ENCODE measurements at places on chromosomes 13 and 19. TPM values are rescaled to one million over a fixed set of nuclear protein-coding genes. Genes with fewer than 3 reads are reported as not detected.

DNA sequence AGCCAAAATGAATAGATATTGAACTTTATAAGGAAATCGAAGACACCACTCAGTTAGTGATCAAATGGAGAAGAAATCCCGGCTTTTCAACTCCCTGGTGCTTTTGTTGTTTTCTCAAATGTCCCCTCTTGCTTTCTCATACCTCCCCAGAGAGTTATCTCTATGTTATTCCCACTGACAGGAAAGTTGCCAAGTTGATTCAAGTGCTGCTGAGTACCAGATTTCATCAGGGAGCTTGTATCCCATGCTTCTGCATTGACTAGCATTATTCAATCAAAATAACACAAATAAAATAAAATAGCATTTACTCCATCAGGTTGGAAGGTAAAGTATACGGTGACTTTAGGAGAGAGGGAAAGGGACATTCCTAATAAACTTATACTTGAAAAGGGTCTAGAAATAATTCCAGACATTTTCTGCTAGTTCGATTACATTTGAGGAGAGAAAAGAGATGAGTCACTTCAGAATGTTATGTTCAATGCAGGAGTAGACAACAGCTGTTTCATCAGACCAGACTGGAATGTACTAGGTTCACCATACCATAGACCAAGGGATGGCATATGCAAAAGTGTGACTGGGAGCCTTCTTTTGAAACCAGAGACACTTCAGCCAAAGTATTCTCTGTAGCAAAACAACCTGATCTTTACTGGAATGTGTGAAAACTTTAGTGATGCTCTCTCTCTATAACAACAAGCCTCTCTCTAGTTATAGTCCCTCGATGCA lies 397.8 kb downstream of the FGF14 start:
- DNase-seq = no peak

DNA sequence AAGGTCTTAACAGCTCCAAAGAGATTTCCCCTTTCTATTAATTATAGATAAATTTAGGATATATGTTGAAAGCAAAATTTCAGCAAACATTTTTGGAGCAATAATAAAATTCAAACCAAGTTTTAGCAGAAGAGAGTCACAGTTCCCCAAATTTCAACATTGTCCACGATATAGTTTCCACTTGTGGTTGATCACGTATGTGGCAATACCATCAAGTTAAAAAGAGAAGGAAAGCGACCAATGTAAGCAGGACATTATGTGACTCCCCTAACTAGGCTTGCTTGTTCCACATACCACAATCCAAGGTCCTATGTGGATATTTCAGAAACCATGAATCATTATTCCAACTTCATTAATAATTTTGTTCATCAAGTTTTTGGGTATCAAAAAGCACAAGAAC lies 52.8 kb downstream of the ELF1 start:
- no peak for DNase-seq

- no peak for DNase-seq
Observed at GRCh38 chr19:14603990-14604387, 21.1 kb downstream of the CLEC17A start.

DNA sequence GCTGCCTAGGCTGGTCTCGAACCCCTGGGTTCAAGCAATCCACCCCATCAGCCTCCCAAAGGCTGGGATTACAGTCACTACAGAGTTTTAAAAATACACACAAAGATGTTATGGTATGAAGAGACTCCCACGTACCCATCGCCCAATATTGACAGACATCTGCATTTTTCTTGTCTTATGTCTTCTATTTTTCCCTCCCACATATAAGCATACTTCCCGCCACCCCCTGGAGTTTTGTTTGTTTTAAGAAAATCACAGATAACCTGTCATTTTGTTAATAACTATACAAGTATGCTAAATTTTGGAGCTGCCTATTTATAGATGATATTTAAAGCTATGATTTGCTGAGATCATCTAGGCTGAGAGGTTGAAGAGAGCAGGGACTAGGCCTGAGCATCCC lies 6.2 kb upstream of the SMG9 start:
- DNase-seq = no peak

DNA sequence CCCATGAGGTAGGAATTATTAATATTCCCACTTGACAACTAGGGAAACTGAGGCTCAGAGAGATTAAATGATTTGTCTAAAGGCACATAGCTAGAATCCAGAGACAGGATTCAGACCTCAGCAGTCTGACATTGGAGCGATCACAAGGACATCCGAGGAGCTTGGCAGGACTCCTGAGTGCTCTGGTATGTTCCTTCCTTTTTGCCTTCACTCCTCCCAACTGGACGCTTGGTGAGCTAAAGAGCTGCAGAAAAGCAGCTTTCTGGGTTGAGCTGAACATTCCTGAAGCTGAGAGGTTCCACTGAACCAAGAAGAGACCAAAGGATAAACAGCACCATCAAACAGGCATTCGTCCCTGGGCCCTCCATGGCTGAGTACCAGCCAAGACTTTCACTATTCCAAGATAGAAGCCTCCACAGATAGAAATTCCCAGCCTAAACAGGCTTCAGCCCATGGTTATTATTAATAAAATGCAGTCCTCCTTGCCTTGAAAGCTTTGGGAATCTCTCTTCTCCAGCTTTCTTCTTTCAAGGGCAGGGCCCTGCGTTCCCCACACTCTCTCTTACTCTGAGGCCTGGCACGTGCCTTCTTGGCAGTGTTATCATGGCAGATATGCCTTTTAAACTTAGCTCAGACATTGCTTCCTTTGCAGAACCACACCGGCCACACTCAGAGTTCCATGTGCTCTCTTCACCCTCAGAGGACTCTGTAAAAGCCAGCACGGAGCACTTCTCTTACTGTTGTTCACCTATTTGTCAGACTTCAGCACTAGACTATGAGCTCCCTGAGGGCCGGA lies 97.1 kb downstream of the CYSLTR2 start:
- DNase-seq = no peak

- DNase-seq = no peak
Observed at GRCh38 chr19:16285769-16286498, 38.7 kb upstream of the KLF2 start.

KLF1 gene
- not detected for total RNA-seq

OVOL3 gene
- total RNA-seq = not detected
